ENCODE measurements at places on chromosomes 11 and 22.

DNA sequence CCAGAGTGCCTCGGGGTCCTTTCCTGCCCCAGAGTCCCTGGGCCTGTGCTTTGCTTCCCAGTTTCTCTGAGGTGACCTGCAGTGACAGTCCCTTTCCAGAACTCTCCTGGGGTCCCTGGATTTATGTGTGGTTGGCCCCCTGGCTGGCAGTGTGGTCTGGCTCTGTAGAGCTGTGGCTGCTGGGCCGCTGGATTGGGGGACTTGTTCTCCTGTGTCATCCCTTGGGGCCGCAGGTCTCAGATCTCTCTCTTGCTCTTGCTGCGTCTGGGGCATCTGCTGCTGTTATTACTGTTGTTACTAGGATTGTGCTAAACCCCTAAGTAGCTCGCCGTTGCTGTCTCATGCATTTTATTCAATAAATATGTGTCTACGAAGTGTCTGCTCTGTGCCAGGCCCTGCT lies 31.9 kb downstream of the FAM83F start:
- no peak for DNase-seq

- DNase-seq, result no peak
These were observed at the start of gene DGCR6 for GRCh38 chr22:18905540-18906409. TSS of gene DGCR6 (plus strand) at chr22:18906320. CDS start at chr22:18906375, 55 bp downstream.

DNA sequence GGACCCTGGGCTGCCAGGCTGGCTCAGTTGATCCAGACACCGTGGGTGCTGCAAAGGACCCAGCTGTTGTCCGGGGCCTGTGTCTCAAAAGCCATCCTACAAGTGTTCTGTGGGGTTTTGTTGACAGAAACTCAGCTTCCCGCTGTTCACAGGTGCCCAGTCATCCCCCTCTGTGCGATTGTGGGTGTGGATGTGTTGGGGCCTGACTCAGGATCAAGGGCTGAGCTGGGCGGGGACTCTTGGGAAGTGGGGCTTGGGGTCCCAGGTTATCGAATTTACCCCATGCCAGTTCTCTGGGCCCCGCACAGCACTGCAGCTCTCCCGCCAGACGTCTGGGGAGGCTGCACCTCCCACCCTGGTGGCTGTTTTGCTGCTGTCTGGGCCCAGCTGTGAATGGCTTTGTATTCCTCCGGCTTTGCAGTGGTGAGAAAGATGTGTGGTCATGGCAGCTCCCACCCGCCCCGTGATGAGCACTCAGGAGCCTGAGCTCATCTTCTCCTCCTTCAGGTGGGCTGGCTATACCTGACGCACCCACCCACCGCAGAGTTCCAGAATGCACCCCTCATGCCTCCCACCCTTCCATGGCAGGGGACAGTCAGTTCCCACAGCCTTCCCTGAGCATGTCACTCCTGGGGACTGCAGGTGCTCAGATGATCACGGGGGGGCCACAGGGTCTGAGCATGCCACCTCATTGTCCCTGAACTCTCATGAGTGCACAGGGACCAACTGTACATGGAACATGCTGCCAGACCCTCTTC lies 3.6 kb upstream of the AP2A2 start:
- DNase-seq, result no peak

GRCh38 chr11:284105-285020 lies 4.6 kb upstream of the PGGHG start:
- no peak for DNase-seq

GRCh38 chr11:126410649-126411048 lies 55.2 kb downstream of the ST3GAL4 start:
- no peak for DNase-seq

DNA sequence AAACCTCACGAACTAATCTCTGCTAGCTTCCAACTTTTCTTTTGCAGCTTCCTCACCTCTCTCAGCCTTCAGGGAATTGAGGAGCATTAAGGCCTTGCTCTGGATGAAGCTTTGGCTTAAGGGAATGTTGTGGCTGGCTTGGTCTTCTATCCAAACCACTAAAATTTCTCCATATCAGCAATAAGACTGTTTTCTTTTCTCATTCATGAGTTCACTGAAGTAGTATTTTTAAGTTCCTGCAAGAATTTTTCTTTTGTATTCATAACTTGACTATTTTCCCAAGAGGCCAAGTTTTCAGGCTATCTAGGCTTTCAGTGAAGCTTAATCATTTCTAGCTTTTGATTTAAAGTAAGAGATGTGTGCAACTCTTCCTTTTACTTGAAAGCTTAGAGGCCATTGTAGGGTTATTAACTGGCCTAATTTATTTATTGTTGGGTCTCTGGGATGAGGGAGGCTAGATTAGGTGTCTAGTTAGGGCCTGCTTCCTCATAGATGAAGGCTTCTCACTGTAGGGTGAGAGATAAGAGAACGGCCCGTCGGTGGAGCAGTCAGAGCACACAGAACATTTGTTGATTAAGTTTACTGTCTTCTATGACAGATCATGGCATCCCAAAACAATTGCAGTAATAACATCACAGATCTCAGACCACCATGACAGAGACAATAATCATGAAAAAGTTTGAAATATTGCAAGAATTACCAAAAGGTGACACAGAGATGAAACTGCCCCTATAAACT lies 33.2 kb downstream of the CSF2RB start:
- no peak for DNase-seq

DNA sequence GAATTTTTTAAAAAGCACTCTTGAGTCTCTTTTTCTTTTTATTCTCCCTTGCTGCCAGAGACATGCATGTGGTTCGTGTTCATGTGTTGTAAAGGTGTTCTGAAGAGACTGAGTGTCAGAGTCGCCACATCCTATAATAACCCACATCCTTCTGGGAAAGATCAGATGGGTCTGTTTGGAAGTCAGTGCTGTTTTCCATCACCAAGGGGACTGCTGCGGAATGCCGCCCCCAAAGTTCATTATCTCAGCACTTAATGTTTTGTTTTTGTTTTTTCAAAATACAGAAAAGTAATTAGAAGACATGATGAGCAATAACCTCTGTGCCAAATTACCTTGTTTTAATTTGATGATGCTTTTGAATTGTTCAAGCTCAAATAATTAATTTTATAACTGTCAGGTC lies 56.9 kb upstream of the EIF3M start:
- DNase-seq, result no peak

DNA sequence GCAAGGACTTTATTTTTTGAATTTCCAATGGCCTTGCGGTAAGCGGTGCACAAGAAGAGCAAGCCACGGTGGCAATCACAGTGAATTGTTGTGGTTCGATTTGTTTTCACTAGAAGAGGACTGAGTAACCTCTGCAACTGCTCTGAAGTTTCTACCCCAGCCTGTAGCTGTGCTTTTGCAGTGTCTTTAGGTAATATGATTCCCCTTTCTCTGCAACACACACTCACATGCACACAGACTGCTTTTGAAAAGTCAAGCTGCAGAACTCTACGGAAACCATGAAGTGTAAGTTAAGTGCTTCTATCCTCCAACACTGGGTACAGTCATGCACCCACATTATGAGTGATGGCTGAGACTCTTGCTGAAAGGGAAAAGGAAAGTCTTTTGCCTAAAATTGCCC lies 38.4 kb downstream of the CD44 start:
- no peak for DNase-seq

- no peak for DNase-seq
These were observed 192.8 kb upstream of the MTNR1B start for GRCh38 chr11:92776676-92777075.

DNA sequence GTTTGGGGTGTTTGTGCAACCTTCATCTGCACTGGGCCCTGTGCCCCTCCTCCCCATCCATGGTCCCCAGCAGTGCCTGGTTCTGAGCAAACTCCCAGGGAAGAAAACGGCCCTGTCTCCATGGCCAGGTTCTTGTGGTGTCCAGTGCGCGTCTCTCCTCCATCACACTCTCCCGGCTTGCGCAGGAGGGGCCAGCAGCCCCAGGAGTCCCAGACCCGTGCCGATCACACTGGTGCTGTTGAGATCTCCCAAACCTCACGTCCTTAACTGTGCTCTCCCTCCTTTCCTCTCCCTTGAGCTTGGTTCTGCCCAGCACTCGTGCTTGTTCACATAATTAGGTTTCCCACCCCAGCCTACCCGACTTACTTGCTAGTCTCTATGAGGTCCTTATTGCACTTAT lies 10.9 kb upstream of the GRK2 start:
- no peak for DNase-seq

DNA sequence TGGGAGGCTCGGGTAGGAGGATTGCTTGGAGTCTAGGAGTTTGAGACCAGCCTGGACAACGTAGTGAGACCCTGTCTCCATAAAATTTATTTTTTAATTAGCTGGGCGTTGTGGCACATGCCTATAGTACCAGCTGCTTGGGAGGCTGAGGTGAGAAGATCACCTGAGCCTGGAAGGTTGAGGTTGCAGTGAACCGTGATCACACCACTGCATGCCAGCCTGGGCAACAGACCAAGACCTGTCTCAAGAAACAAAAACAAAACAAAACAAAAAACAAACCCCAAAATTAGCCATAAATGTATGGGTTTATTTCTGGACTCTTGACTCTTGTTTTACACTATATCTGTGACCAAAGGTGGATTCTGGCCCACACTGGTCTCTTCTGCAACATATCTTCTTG lies 41.6 kb downstream of the EIF3F start:
- no peak for DNase-seq

GRCh38 chr22:44423556-44424358 lies 74.3 kb downstream of the RTL6 start:
- no peak for DNase-seq

DNA sequence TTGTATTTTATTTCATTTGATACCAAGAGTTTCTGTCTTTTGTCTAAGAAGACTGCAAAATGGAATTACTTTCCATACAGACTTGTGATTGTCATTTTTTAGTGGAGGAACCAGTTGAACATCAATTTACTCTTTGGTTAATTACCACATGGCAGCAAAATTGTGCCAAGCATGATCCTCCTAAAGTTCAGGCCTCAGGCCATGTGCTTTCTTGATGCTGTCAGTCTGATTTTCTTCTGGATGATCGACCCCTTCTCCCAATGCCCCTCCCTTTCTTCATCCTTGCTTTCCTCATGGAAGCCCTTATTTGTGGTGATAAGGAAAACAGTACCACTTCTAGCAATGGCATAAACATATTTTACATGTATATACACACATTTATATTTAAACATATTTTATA lies 76.2 kb downstream of the SVIP start:
- no peak for DNase-seq

DNA sequence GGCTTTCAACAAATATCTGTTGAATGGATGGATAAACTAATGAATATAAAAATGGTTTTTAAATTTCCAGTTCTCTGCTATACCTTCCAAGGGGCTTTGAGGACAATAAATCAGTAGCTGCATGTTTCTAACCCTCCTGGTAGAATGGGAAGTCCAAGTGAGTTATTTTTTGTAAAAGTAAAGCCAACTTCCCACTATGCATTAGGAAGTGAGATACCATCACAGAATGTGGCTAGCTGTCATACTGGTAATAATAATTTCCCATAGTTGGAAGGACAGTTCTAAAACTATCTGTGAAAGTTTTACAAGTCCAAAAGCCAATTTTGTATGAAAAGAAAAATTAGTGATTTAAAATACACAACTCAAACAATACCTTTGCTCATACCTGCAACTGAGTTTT lies 50.0 kb downstream of the TMEM123 start:
- no peak for DNase-seq

- no peak for DNase-seq
These were observed 52.4 kb downstream of the KCNC1 start for GRCh38 chr11:17786824-17787525.

GRCh38 chr11:118310271-118310670 lies 5.7 kb downstream of the CD3E start:
- no peak for DNase-seq

DNA sequence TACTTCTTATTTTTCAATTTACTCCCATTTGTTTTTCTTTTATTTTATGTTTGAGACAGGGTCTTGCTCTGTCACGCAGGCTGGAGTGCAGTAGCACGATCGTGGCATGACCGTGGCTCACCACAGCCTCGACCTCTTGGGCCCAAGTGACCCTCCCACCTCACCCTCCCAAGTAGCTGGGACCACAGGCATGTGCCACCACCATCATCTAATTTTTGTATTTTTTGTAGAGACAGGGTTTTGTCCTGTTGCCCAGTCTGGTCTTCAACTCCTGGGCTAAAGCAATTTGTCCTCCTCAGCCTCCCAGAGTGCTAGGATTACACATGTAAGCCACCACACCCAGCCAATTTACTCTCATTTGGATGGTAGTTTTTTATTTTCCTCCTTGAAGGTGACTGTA lies 679.3 kb upstream of the CCDC179 start:
- DNase-seq, result no peak

DNA sequence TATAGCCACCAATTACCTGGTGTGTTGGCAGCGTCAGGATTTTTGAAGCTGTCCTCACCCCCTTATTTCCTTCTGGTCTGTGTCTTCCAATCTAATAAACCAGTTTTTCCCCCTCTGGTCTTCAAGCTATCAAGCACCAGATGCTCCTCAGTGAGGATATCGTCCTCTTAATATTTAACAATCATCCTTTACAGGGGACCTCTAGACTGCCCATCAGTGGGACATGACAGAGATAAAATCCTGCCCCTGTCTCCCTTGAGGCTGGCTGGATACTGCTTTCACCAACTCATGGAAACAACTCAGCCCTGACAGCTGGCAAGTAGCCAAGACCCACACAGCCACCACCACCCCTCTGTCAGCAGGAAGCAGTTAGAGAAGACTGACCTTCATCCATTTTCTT lies 421.0 kb upstream of the API5 start:
- peak; percentile 7 for DNase-seq

DNA sequence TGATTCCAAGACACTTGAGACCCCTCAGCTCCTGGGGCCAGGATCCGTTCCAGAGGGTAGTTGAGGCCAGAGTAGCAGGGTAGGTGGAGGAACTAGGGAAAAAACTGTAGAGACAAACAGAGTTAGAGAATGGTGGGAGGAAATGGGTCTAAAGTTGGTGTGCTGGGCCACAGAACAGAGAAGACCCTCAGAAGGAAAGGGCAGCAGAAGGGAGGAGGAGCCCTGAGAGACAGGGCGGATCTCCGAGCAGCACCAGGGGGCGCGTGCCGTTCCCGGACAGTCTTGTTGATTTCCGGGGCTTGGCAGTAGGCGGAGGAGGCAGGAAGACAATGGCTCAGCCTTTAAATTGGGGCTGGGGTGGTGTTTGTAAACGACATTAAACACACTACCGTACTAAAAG lies 2.4 kb upstream of the CECR2 start:
- DNase-seq, result no peak

- DNase-seq, result no peak
These were observed 80.1 kb downstream of the INSC start for GRCh38 chr11:15194671-15195415.

GRCh38 chr11:61632096-61632495 lies 48.1 kb upstream of the DAGLA start:
- DNase-seq, result no peak

- DNase-seq, result no peak
These were observed 2.4 kb downstream of the IPO7 start for GRCh38 chr11:9386901-9387300.

- DNase-seq, result no peak
These were observed 38.7 kb upstream of the CDON start for GRCh38 chr11:126101251-126101929.

All from NCI-H2029 (cell line).